ENCODE measurements at places on chromosomes 4 and X.

DNA sequence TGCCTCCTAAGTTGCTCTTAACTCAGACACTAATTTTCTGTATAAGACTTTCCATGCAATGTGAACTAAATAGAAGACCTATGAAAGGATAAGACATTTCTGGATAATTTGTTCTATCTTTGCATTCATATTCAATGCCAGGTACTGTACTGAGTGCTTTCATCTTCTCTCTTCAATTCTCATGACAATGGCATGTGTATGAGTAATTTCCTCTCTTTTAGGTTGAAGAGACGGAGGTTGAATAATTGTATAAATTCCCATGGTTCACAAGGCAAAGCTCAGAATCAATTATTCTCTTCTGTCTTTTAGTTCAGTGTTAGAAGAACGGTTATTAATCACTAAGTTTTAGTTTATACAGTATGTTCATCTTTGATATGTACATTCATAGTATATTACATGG lies 29.3 kb upstream of the CFAP299 start:
- DNase-seq = no peak

- DNase-seq = no peak
These were observed 859.4 kb upstream of the FTHL17 start for GRCh38 chrX:31931225-31931624.

DNA sequence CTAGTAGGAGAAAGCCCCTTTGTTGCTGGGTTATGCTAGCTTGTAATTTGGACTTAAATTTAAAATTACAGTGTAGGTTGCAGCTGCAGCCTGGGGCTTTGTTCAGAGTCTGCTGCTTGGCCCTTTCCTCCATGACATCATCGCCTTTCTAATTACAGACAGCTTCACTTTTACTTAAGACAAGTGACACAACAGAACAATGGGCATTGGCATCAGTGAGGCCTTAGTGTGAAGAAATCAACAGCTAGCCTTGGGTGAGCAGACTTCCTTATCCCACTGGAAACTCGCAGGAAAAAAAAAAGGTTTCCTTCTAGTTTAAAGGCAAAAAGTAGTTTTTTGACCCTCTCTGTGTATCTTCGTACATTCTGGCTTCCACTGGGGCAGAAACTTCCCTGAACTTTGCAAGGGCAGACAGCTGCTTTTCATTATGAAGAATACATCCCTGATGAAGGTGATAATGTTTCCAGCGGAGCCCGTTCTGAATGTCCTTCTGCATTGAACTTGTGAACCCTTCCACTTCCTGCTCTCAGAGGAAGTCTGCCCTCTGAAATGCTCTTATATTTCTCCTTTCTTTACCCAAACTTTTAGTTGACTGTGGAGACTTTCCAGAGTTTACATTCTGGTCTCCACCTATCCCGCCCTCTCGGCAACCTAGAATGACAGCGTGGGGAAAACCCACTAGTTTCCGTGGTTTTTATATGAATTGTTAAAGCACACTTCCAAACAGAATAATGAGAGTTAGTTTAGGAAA lies 123.2 kb upstream of the FAM9C start:
- DNase-seq = peak; percentile 21

GRCh38 chrX:135454816-135455215 lies 33.1 kb downstream of the SMIM10L2A start:
- DNase-seq = no peak

- no peak for DNase-seq
These were observed 298.4 kb upstream of the ANKRD50 start for GRCh38 chr4:125010796-125011503.

DNA sequence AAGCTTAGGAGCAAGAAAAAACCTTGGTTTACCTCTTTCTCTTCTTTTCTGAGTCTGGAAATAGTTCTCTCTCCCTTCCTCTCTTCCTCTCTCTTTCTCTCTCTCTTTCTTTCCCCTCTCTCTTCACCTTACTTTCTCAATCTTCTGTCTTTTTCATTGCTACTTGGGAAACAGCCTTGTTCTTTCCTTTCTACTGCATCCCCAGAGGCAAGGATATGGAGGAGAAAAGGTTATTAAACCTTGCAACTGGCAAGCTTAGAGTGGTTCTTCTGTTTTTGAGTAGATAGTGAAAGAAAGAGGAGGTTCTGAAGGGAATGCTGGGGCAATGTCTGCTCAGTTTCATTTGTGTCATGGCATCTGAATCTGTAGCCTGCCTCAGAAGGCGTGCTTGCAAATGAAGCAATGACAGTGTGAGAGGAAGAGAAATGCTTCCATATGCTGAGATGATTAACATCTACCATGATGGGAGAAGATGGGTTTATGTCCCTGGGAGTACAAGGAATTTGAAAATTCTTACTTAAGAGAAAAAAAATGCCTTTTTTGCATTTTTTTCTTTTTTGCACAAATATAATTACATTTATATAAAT lies 190.6 kb downstream of the CEP135 start:
- DNase-seq = no peak

DNA sequence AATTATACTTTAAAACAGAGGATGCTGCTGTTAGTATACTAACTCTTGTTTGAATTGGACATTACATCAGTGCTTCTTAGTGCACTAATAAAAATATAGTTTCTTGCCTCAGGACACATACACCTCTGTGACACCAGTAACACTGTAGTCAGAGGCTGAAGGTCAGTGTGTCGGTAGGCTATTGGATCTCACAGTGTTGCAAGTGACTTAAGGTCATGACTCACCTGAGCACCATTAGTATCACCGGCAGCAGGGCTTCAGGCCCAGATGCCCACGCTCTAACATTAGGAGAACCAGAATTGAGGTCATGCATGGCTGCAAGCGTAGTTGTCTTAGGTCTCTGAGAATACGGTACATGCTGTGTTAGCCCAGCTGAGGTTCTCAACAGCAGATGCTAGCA lies 15.2 kb downstream of the ETDC start:
- no peak for DNase-seq

GRCh38 chr4:121827853-121828252 lies 4.2 kb upstream of the CCNA2 start:
- DNase-seq = no peak

DNA sequence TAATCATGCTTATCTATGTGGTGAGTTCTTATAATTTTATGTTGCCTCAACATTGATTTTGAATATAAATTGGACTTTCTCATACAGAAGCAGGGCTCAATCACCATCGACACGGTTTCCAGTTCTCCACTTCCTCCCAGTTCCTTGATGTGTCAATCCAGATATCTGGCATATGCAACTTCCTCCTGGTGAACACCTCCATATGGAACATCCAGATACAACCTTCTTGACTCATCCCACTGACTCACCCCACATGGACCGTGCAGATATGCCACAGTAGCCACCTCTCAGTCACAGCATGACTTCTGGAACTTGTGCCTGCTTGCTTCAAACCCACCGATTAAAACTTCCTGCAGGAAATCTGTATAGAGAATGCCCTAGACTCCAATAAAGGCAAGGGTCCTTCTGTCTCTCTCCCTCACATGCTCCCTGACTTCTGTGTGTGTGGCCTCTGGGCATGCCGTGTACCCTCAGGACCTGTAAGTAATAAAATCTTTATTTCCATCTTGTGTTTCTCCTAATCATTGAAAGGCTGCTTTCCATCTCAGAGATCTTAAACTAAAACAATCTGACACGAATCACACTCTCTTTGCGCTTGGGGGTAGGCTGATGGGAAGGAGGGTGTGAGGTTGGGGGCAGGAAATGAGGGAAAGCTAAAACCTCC lies 67.0 kb downstream of the HTRA3 start:
- DNase-seq = peak; percentile 22

GRCh38 chr4:139720806-139721205 lies 55.2 kb downstream of the MGST2 start:
- DNase-seq = no peak

DNA sequence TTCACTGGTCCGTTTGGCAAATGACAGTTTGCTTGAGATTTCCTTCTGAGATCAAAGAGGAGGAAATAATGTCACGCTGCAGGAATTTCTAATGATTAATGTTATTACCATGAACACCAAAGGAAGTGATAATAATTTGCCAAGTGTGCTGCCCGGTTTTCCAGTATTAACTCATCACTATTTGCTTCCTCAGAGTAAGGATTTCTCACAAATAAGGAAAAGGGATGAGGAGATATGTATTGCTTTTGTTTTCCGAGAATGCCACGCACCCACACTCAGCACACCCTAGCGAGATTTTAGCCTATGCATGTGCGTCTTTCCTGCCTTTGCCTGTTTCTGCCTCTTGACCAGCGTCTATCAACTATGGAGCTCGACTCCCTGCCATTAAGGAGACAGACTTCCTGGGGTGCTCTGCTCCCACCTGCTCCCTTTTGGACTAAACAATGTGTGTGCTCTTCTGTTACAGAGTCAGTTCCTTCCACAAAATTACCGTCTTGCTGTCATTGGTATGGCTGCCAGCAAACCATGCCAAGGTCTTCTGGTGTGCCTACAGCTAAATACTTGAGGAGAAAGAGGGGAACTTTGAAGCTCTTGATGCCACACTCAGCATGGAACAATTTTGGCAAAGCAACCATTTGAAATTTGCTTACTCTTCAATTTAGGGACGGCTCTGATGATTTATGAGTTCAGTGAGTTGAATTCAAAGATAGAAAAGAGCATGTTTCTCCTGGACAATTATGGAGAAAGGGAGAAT lies 393.1 kb upstream of the ZFP42 start:
- no peak for DNase-seq

GRCh38 chrX:20432746-20433387 lies 166.2 kb upstream of the RPS6KA3 start:
- no peak for DNase-seq

DNA sequence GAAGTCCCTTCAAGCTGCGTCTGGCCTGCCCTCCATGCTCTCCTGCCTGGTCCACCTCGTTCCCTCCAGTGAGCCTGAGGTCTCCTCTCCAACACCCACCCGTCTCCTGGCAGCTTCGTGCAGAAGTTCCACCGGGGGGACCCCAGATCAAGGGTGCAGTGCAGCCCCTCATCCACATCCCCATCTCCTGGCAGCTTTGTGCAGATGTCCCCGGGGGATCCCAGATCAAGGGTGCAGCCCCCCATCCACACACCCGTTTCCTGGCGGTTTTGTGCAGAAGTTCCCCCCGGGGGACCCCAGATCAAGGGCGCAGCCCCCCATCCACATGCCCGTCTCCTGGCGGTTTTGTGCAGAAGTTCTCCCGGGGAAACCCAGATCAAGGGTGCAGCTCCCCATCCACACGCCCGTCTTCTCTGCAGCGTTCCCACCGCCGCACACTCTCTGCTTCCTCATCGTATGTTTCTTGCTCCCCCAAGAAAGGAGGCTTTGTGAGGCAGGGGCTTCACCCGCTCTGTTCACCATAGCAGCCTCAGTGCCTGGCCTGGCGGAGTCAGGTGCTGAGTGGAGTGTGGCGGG lies 35.7 kb downstream of the PIGG start:
- DNase-seq = no peak

GRCh38 chrX:136828830-136829229 lies 48.1 kb upstream of the ARHGEF6 start:
- no peak for DNase-seq

- no peak for DNase-seq
These were observed 185.7 kb upstream of the HS3ST1 start for GRCh38 chr4:11614426-11614825.

DNA sequence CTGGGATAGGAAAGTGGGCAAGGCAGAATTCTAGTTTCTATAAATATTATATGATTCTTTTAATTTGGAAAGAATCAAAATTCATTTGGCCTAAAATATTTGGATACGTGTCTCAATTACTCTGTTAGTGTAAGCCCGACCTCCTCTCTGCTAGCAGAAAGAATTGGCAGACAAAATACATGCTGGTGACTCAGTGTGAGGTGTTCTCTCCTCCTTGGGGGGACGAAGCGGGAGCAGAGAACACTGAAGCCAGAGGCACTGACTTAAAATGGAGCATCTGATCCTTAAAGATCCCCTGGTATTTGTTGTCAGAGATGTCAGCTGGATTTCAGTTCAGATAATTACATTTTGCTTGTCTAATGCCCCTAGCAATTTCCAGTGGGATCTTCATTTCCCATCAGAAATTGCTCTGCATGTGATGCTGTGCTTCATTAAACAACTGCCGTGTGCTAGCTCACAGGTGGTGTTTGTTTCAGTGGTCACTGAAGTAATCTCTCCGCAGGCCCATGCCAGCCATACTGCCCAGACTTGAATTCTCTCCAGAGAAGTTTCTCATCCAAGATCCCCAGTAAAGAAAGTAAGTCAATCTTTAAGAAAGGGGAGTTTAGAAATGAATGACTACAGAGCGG lies 188.7 kb upstream of the TLL1 start:
- DNase-seq = peak; percentile 7

DNA sequence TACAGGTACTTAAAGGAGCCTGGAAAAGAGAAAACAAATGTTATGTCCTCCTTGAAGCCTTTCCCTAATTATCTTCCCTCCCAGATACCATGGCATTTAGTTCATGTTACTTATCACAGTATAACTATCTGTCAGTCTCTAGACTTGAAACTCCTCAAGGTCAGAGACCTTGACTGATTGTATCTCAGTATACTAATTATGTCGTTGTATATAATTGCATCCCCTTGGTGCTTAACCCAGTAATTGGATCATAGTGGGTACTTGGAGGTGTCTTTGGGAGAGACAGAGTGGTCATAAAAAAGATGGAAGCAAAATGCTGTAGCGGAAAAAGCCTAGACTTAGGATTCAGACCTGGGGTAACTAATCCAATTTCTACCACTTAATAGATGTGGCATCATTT lies 8.1 kb downstream of the IGBP1 start:
- no peak for DNase-seq

- DNase-seq = no peak
These were observed 42.4 kb downstream of the SLC7A11 start for GRCh38 chr4:138199568-138200235.

DNA sequence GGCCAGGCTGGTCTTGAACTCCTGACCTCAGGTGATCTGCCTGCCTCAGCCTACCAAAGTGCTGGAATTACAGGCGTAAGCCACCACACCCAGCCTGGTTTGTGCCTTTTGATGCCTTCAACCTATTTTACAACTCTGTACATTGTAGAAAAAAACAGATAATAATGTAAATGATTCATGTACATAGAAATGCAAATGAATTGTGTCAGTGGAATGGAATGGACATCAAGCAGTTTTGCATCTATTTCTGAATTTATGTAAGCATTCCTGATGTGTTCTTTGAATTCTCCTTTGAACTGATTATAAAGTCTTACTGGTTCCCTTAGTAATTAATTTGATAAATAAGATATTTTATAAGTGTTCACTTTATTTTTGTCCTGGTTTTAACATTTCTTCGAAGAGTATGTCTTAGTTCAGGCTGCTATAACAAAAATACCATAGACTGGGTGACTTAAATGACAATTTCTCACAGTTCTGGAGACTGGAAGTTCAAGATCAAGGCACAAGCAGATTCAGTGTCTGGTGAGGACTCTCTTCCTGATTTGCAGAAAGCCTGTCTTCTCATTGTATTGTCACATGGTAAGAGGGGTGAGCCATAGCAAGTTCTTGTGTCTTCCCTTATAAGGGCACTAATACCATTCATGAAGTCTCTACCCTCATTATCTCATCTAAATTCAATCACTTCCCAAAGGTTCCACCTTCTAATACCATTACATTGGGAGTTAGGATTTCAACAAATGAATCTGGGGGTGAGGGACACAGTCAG lies 162.2 kb upstream of the S100G start:
- no peak for DNase-seq

DNA sequence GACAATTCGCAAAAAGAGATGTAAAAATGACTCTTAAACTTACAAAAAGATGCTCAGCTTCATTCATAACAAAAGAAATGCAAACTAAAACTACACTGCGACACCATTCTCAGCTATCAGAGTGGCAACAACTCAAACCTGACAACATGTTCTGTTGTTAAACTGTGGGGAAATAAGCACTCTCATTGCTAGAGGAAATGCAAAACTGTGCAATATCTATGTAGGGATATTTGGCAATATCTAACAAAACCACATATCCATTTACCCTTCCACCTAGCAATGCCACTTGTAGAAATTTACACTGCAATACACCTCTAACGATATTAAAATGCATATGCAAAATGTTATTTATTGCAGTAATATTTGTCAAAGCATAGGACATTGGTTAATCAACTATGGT lies 78.3 kb upstream of the EGFL6 start:
- no peak for DNase-seq

Measured in HFF-Myc (cell line).